Stimulated activated CD8-positive, alpha-beta memory T cell treated with anti-CD3 and anti-CD28 coated beads, Interleukin-15, amount 100 ng/mL, for 4 hours (primary cell): ENCODE measurements at places on chromosomes 2 and 18.

- no peak for DNase-seq
Measured at GRCh38 chr2:8549273-8549922, 132.5 kb upstream of the ID2 start.

DNA sequence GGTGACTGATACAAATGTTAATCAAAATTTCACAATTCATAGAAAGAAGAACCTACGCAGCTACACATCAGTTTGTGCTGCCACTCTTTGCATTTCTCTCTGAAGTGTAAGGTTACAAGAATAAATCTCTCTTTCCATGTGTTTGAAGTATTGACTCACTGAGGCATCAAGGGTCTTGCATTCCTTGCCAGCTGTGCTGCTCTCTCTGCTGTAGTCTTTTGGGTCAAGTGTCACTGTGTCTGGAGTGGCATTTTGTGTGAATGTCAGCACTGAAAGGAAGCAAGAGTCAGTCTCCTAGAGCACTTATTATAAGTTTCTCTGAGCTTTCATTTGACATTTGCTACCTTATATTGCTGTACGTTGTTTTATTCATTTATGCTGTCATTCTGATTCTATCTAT, 1696.1 kb upstream of the LRRTM1 start:
- no peak for DNase-seq

DNA sequence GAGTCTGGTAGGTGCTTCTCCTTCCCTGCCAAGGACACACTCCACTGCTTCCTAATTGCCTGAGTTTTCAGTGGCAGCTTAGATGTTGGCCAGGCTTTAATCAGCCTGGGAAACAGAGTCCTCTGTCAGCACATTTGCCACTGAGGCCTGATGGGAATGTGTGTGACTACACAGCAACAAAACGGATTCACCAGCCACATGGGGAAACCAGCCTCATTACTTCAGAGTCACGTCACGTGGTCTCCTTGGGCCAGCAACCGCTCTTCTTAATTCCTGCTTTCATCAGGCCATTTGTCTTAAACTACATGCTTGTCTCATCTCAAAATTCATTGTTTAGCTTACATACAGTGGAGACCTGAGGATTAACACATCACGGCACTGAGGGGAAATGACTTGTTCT, 93.9 kb upstream of the LTBP1 start:
- no peak for DNase-seq

- DNase-seq: no peak
Measured at GRCh38 chr2:238244151-238244550, 4.3 kb upstream of the HES6 start.

DNA sequence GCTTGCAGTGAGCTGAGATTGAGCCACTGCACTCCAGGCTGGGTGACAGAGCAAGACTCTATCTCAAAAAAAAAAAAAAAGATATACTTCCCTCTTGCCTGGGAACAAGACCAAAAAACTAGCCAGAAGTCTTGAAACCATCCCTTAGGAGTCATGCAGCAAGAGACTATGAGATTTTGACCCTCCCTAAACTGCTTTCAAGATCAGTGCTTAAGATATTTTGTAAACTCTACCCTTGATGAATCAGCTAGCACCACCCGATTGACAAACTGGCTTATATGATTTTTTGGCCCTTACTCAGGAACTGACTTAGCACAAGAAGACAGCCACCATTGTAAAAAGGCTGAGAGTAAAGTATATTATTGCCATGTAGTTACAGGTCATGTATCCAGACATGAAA, 3.8 kb downstream of the SULT1C3 start:
- no peak for DNase-seq

- no peak for DNase-seq
Measured at GRCh38 chr2:127052057-127052770, 54.7 kb downstream of the BIN1 start.

DNA sequence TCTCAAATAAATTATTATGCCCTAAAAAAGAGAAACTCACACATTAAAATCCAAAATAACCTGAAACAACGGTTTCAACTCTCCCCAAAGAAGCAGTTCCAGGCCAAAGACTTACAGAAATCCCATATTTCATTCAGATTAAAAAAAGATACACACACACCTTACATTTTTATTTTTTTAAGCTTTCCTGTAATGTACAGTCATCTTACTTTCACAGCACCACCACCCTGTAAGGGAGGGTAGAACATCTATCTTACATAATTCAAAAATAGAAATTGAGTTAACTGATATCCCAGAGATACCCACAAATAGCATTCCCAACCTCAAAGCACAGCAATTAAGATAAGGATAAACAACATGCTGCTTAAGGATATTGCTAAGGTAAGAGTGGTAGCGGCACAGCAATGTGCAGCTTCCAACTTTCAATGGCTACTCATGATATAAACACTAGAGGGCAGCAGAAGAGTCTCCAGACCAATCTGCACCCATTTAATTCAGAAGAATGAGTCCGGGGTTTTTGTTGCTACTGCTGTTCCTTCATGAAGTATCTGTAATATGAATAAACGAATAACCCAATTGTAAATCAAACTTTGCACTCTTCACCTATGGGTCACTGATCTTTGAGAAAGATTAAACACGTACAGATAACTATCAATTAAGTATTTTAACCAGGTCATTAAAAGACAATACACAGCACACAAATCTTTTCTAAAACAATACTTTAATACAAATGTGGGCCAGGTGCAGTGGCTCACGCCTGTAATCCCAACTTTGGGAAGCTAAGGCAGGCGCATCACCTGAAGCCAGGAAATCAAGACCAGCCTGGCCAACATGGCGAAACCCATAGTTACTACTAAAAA, 11.3 kb downstream of the GFPT1 start:
- DNase-seq: no peak

- no peak for DNase-seq
Measured at GRCh38 chr2:163768881-163769695, 33.3 kb upstream of the FIGN start.

DNA sequence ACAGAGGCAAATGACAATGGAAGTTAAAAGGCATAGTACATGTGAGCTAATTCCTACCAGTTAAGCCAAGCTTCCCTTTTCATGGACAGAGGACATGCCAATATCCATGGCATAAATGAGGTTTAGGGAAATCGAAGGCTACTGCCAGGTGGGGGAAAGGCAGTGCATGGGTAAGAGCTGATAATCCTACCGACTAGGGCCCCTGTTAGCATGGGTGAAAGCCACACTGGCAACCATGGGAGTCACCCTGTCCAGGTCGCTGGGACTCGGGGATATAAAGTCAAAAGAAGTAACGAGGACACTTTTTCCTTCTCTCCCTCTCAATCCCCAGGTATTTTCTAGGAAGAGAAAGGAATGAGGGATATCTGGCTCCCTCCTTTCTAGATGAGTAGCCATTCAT, 83.7 kb upstream of the CDH19 start:
- no peak for DNase-seq

GRCh38 chr2:142100139-142100873, 30.5 kb downstream of the LRP1B start:
- DNase-seq: no peak

GRCh38 chr2:237921967-237922492, 44.8 kb upstream of the UBE2F start:
- no peak for DNase-seq

GRCh38 chr2:223068071-223068470, 16.1 kb downstream of the KCNE4 start:
- no peak for DNase-seq

GRCh38 chr2:127032621-127033020, 74.3 kb downstream of the BIN1 start:
- no peak for DNase-seq

- DNase-seq: no peak
Measured at GRCh38 chr2:211928201-211928600, 610.4 kb downstream of the ERBB4 start.

- no peak for DNase-seq
Measured at GRCh38 chr18:63119647-63120046, 199.9 kb downstream of the BCL2 start.

DNA sequence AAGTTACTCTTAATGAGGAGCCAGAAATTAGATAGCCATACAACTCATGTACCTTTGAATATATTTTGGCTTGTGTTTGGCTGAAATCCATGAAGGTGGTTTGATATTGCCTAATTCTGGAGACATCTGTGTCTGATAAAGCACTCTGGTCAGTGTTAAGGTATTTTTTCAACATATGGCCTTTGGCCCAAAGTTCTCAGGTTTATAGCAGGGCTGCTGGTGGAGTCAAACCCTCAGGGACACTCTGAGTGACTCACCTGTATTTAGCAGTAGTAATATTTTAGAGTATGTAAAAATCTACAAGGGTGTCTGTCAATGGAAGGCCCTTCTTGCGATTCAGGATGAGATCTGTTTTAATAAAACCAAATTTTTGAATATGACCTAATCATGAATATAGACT, 666.5 kb downstream of the SLC4A3 start:
- no peak for DNase-seq

DNA sequence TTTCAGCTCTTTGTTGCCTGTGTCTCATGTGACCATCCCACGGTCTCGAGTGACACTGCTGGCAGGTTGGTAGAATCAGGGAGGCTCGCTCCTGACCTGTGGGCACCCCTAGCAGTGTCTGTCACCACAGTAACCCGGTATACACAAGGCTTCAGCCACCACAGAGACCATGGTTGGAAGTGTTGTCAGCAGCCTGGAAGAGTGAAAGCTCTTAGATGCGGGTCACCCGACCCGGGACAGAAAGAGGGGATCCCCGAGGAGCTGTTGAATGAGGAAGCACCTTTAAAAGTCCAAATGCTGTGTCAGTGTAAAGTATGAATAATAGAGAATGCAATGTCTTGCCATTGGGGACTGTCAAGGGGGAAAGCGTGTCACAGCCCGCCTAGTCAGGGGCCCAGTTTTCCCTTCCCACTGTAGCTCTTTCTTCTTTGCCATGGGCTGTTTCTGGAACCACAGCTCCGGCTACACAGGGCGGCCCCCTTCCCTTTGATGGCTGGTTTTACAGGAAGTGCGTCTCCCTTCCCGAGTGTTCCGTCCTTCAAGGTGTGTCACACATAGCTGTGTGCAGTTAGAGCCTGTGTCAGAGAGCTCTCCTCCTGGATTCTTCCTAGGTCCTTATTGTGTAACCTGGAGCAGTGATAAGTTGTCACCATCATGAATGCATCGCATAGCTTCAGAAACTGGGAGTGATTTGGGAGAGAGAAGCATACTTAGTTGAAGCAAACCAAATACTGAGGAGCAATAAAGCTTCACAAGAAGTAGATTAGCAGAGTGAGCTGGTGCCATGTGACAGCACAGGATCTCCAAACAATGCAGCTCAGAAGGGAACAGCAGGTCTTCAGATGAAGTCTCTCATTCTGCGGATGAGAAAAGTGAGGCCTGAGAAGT, 81.4 kb downstream of the MTCL1 start:
- DNase-seq: no peak

- no peak for DNase-seq
Measured at GRCh38 chr18:46832849-46833248, 76.0 kb upstream of the ST8SIA5 start.
